Cerebellar nuclear complex (tissue), 1 donor: ENCODE measurements at places on chromosomes 13 and 19.

GRCh38 chr19:13846557-13847406, 30.2 kb upstream of the NANOS3 start:
- no peak for DNase-seq

- no peak for DNase-seq
These were observed 44.3 kb downstream of the ZMYM2 start for GRCh38 chr13:20002787-20003186.

GRCh38 chr13:107170270-107170931, 602.5 kb upstream of the ARGLU1 start:
- DNase-seq = no peak

GRCh38 chr13:111398715-111399299, 78.4 kb downstream of the TEX29 start:
- no peak for DNase-seq

DNA sequence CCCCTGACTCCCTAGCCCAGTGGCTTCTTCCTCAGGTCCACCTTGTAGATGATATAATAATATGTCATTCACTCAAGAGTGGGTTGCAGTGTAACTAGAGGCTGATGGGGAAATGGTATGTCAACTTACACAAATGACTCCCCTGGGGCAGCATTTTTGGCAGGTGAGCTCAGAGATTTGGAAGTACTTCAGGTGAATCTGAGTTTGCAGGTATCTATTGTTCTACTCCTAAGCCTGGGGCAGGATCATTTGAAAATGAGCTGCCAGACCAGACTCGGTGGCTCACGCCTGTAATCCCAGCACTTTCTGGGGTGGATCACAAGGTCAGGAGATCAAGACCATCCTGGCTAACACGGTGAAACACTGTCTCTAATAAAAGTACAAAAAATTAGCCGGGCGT, 11.6 kb upstream of the CNMD start:
- DNase-seq = no peak

- no peak for DNase-seq
These were observed 870 bp downstream of the ZNF442 start for GRCh38 chr19:12364391-12365235.

DNA sequence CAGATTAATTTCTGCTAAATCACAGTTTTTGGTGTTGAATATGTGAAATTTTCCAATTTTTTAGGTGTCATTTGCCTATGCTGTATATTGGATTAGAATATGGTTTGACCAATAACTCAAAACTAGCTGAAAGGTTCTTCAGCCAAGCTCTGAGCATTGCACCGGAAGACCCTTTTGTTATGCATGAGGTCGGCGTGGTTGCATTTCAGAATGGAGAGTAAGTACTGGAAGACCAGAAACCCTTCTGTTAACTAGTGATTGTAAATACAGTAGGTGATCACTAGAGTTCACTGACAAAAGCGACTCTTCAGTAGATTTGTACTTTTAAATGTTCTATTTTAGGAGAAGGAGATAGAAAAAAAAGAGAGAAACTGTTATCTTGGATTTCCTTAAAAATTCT, 22.3 kb downstream of the CDC16 start:
- DNase-seq = no peak

- no peak for DNase-seq
These were observed 496.2 kb upstream of the KLHL1 start for GRCh38 chr13:70604448-70604847.
